ENCODE measurements at places on chromosomes 1 and 21.

GRCh38 chr1:222346955-222347354, 200.9 kb downstream of the HHIPL2 start:
- no peak for DNase-seq

DNA sequence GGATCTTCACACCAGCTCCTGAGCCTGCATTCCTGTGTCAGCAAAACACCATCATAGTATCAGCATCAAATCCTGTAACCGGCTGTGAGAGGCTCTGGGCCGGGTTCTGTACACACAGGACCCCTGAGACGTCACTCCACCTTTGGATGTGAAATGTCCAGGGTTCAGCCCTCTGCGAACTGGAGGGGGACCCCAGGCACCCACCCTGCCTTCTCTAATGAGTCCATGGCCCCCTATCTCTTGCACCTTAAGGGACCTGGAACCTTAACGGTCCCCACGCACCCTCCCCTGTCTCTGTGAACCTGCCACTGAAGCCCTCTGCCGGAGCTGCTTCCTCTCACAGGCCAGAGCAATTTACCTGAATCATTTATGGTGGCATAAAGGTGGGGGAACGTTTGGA, 257.8 kb downstream of the NPHP4 start:
- DNase-seq, result no peak

DNA sequence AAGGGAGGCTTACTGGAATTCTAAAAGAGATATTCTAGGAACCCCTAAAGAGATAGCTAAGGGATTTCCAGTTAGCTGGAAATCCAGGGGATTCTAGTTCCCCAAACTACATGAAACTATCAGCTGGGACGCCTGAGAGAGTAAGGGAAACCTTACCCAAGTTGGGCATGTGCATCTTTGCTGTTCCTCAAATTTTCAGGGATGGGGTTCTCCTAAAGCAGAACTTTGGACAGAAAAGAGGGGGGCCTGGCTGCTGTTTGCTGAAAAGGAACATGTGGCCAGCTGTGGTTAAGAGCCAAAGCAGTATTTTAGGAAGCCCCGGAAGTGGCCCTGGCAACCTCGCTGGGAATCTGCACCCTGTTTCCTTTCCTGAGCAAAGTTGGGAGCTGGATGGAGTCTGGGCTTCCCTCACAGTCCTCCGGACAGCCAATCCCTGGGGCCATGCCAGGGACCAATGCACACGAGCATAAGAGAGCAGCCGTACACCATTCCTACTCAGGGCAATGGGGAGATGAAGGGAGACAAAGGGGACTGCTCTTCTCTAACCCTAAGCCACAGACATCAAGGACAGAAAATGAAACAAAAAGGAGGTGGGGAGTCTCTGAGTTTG, 154.3 kb downstream of the PLXNA2 start:
- DNase-seq, result no peak

- no peak for DNase-seq
These were observed 14.6 kb upstream of the AHDC1 start for GRCh38 chr1:27618341-27619082.

DNA sequence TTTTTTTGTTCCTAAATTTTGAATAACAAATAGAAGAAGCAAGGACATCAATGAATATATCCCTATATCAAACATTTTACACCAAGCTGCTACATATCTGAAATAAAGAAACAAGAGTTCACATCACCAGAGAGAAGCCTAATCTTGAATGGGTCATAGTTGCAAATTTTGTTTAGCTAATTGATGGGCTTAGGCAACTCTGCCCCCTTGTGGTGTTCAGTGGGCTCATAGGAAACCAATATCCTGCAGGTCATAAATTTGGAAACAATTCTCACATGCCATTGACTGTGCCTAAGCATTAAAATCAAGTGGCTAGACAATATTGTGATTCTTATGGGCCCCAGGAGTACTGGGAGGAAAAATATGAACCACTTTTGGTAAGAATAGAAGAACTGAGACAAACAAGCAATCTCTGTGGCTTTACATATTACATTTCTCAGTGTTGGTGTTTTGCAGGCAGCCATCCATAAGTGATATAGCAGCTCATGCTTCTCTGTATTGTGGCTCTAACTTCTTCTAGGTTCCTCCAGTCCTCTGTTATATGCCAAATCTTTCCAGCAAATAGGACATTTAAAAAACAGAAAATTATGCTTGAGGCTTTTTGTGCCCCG, 1262.8 kb upstream of the PRMT6 start:
- DNase-seq, result no peak

DNA sequence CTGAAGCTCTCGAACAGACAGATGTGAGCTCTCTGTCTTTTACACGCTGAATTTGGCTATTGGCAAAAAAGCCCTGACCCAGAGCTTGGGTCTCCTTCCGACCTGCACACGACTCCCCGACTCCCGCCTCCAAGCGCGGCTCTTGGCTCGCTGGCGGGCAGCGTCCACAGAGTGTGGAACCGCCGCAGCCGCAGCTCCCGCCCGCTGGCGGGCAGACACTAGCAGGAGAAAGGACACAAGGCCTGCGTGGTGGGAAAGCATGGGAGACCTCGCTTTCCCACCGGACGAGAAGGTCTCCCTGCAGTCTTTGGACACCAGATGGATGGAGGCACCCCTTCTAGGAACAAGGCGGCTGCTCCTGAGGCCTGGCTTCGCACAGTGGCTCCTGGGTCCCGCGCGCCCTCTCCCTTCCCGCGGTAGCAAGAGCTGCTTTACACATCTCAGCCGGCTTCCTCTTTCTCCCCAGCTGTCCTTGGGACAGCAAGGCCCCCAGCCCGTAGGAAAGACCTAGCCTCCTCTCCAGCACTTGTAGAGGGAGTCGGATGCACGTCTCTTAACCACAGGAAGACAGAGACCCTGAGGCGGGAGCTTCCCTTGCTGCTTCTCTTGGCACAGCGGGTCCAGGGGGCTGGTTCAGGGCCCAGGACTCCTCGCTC, 92.1 kb downstream of the PRKAB2 start:
- no peak for DNase-seq

- no peak for DNase-seq
These were observed 56.1 kb downstream of the MEF2D start for GRCh38 chr1:156444407-156445001.

DNA sequence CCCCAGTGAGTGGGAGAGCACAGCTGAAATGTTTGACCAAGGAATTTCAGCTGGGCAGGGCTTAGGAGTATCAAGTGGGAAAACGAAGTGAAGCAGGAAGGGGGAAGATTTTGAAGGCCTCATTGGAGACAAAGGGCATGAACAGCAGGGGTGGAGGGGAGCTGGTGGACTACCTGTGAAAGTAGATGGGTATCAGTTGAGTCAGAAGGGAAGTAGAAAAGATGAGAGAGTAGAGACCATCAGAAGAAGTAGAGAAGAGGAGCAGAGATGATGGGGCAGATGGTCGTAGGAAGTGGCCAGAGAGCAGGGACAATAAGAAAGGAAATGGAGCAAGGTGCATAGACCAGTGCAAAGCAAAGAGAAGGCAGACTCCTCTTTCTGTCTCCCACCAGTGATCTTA, 189.0 kb upstream of the RUNX1 start:
- DNase-seq, result no peak

DNA sequence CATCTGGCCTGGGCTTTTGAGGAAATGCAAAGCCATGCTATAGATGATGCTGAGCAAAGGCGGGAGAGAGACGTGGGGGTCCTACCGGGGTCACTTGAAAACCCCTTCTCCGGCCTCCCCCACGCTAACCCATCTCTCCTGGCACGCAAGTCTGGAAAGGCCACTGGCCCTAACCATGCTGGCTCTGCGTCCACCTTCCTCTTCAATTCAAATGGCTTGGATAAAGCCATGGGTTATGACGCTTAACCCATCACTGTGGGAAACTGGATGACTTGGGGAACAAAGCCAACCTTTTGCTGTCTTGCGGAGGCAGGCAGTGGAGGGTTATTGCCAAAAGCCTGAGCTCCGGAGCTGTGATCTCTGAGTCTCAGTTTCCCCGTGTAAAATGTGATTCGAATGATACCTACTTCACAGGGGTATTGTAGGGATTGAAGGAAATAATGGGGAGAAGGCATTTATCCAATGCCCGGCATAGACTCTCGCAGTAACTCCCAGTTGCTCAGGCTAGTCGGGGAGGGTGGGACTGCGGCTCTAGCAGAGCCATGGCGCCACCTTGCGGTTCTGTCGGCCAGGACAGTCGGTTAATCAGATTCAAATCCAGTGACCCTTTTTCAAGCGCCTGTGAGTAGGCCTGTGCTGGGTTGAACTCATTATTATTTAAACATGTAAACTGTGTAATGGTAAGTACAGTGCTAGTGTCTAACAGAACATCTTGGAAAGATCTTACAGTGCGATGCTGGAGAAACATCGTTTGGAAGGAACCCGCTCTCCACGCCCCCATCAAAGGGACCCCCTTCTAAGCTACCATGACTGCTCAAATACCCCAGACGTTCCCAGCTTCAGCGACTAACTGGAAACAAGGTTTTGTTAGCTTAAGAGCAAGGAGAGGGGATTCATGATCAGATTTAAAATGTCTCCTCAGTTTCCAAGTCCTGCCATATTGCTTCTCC, 20.3 kb downstream of the NEK2 start:
- DNase-seq, result no peak
